Activated naive CD4-positive, alpha-beta T cell treated with anti-CD3 and anti-CD28 coated beads, Interleukin-2, amount 50 U/mL, for 72 hours (primary cell): ENCODE measurements at places on chromosomes 5 and 9.
A peak's percentile ranks its signal among the peaks of the same experiment; 100 is the strongest.

GRCh38 chr9:133405508-133406438 is 12.0 kb downstream of the REXO4 start:
- DNase-seq = no peak

DNA sequence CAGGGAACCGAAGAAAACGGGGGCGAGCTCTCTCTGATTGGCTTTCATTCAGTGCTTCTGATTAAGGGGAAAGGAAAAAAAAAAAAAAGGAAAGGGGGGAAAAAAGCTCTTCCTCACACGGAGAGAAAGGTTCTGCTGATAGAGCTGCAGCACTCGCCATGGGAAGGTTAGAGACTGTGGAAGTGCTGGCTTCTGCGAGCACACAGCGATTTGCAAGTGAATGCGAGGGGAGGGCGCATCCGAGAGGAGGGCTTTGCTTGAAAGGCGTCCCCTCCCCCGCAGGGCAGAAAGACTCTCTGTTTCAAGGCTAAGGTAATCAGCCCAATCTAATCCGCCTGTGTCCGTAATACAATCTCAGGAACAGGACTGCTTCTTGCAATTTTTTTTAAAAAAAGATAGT is at the start of gene CDH10:
CDH10 (minus strand) TSS at position 218 of the 400 bp plus-strand sequence. CDS start 51,488 bp downstream, outside the sequence.
- no peak for DNase-seq

DNA sequence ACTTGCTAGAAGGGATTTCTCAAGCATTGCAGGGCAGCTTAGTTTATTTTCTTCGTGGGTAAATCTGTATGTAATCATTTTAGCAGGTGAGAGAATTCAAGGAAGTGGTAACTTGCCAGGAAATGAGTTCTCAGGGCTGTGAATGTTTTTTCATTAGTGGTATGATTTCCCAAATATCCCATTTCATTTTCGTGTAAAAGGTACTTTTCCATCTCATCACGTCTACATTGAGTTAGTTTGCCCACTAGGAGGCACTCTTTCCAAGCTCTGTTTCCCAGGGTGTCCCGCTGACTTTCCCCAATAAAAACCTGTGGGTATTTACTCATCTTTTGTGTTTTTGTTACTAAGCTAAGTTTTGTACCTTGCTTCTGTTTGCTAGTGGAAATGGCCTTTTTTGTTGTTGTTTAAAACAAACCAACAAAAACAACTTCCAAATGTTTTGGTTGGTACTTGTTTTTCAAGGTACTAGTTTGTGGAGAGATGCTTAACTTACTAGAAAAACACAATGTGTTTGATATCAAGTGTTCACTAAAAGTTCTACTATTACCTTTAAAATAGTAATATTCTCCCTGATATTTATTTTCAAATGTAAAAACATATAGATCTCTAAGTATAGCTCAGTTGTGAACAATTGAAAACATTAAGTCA is 373.6 kb downstream of the ADGRV1 start:
- no peak for DNase-seq

GRCh38 chr5:74693191-74693590 is 8.2 kb downstream of the HEXB start:
- DNase-seq = no peak

GRCh38 chr9:109939698-109940342 is 159.8 kb downstream of the PALM2AKAP2 start:
- DNase-seq = no peak

GRCh38 chr5:177130211-177131018 is 3.2 kb upstream of the NSD1 start:
- DNase-seq = no peak

- no peak for DNase-seq
These were observed 16.2 kb upstream of the PTGS1 start for GRCh38 chr9:122354536-122355199.

DNA sequence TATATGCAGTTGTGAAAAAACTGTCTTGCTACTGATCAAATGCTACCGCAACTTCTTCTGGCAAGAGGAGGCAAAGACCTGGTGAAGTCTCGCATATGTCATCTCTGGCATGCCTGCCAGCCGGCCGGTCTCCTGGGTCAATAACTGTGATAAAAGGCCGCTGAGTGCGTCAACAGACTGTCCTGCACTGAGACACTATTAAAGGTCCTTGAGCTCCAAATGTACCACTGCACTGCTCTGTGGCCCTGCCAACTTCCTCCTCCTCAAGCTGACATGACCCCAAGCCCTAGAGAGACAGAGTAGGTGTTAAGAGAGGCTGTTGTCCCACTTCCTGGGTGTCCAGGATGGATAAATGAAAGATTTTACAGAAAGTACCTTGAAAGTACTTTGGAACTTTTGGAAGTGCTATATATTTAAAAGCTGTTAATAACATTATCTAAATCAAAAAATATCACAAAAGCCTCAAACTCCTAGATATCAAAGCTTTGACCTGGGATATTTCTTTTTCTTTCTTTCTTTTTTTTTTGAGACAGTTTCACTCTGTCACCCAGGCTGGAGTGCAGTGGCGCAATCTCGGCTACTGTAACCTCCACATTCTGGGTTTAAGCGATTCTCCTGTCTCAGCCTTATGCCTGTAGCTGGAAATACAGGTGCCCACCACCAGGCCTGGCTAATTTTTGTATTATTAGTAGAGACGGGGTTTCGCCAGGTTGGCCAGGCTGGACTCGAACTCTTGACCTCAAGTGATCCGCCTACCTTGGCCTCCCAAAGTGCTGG is 31.5 kb downstream of the RAPGEF1 start:
- DNase-seq = no peak

DNA sequence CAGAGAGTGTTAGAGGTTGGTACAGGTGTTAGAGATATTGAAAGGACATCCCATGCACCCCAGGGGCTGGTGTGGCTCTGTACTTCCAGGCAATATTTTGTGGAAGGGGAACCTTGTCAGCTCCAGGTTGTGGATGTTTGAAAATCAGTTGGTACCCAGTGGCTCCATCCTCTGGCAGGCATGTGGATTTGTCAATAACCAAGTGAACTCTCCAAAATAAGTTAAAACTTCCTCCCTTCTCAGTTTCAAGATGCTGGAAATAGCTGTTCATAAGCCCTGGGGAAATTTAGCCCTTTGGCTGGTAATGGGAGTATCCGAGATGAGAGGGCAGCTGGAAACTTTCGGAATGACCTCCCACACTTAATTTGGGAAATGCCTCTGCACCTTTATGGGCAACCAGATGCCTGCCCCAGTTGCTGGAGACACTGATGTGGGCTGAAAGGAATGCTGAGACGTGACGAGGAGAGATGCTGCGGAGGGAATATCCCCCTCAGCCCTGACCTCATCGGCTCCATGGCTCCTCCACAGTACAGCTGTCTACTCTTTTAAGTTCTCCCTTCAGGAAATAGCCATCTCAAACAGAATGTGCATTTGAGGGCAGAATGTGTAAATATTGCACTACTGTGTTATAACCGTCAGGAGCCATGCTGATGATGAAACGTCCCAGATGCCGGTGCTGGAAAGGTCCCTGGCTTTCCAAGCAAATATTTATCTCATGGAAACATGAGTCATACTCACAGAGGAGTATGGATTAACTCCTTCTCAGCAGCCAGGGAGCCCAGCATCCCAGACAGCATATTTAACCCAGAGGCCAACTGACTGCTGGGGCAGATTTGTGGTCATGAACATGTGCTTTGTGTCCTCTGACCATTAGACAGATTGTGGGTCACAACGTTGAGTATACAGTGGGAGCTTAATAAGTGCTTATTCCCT is 29.5 kb downstream of the TGFBI start:
- no peak for DNase-seq

DNA sequence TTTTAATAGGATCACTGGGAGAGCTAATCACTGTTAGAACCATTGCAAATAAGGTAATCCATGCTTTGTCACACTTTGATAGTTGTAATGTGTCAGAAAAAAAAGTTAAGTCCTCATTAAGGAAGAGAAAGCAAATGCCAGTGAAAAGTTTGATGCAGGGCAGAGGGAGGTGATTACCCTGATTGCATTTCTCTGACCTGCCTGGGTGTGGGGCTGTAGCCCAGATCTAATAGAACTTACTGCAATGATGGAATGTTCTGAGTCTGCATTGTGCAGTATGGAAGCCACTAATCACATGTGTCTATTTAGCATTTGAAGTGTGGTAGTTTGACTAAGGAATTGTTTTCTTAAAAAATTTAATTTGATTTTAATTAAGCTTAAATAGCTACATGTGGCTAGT is 202.7 kb downstream of the ATP10B start:
- DNase-seq = no peak

- DNase-seq = no peak
These were observed 51.0 kb downstream of the FBN2 start for GRCh38 chr5:128487041-128487440.

DNA sequence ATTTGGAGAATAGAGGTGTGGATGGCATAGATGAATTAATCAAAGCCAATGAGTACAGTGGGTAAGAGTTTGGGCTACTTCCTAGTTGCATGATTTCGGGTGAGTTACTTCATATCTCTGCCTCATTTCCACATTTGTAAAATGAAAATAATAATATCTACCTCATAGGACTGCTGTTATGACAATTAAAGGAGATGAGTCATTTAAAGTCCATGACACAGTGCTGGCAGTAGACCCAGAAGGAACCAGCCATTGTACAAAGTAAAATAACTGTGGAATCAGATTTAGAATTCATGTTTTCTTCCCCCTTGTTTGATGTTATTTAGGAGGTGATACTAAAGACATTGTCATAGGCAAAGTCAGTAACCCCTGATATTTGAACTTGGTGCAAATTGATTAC is 139.5 kb upstream of the SLC27A6 start:
- DNase-seq = no peak

- DNase-seq = no peak
These were observed 134.1 kb downstream of the ROR2 start for GRCh38 chr9:91815896-91816295.

GRCh38 chr5:126454081-126454480 is 30.9 kb downstream of the GRAMD2B start:
- no peak for DNase-seq

GRCh38 chr5:109612278-109612905 is 77.3 kb upstream of the MAN2A1 start:
- no peak for DNase-seq

GRCh38 chr9:5040730-5041389 is 55.8 kb downstream of the JAK2 start:
- DNase-seq = no peak

DNA sequence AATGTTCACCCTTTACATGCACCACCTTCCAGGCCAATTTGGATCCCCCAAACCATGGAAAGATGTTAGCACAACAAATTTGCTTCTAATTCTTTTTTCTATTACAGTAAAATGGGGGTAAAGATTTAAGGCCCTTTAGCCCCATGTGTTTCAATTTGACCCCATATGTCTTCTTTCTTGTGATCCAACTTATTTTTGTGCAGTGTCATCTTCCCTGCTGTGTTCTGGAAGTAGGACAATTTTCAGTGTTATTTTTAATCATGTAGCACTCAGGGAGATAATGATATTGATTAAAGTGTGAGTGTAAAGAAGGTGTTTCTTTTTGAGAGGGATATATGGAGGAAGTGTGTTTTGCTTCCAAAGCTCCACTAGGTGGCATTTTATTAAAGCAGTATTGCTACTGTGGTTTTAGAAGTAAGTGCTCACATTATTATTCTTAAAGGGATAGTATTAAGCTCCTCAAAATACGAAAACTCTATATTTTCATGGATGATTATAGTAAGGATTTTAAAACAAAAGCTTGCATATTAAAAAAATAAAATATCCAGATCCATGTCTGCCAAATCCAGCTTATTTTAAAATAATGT is 118.7 kb upstream of the ATP10B start:
- DNase-seq = no peak

GRCh38 chr5:68239487-68239886 is 23.9 kb downstream of the PIK3R1 start:
- DNase-seq = peak; percentile 79

GRCh38 chr5:59758566-59758965 is 135.0 kb downstream of the PDE4D start:
- DNase-seq = no peak

DNA sequence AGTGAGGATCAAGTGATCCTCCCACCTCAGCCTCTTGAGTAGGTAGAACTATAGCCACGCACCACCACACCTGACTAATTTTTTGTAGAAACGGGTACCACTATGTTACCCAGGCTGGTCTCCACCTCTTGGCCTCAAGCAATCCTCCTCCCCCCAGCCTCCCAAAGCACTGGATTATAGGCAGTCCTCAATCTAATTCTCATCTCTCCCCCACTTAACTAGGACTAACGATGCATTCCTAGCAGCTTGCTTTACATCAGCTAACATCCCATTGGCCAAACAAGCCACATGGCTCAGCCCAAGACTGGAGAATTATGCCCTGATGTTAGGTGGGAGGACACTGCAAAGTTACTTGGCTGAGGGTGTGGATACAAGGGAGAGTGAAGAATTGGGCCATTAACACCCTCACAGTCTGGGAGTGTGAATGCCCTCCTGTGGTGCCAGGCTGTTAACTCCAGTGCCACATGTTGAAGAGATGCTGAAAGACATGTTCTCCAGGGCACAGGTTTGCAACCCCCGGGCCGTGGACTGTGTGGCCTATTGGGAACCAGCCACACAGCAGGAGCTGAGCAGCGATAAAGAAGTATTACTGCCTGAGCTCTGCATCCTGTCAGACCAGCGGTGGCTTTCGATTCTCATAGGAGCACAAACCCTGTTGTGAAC is 5.3 kb upstream of the ZNF367 start:
- DNase-seq = no peak
